ENCODE measurements at places on chromosomes 16 and 17.

DNA sequence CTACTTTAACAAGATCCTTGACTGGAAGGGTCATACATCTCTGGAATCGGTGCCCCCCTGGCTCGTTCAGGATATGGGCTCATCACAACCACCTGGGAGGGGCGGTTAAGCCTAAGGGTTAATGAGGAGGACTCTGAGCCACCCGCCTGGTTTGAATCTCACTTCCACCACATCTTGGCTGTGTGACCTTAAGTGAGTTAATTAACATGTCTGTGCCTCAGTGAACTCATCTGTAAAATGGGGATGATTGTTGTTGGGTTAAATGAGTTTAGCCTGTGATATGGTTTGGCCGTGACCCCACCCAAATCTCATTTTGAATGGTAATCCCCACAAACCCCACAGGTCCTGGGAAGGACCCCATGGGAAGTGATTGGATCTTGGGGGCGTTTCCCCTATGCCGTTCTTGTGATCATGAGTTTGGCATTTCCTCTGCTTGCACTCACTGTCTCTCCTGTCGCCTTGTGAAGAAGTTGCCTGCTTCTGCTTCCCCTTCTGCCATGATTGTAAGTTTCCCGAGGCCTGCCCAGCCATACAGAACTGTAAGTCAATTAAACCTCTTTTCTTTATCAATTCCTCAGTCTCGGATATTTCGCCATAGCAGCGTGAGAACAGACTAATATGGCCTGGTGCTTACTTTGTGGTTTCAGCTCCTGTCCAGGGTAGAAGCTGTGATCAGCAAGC is 214.0 kb upstream of the CIBAR2 start:
- DNase-seq = no peak

DNA sequence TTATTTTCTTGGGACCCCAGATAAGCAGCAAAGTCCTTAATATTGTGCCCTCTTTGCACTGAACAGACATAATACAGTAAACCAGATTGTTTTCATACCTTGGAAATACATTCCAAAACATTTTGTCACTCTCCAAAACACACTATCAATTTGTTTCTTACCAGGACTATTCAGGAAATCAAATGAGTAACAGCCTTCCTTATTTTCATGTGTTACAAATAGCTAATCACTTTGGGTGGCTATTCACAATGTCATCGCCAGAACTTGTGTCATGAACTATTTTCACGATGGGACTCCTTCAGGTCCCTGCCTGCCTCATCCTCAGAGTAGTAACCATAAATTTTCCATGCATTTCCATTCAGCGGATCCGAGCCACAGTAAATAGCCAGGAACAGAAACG is 104.5 kb downstream of the MAP2K6 start:
- DNase-seq = no peak

- peak; percentile 7 for DNase-seq
These were observed 45.1 kb downstream of the FZD2 start for GRCh38 chr17:44602390-44602789.

GRCh38 chr16:6204945-6205344 is 1107.3 kb upstream of the EEF2KMT start:
- DNase-seq = no peak

DNA sequence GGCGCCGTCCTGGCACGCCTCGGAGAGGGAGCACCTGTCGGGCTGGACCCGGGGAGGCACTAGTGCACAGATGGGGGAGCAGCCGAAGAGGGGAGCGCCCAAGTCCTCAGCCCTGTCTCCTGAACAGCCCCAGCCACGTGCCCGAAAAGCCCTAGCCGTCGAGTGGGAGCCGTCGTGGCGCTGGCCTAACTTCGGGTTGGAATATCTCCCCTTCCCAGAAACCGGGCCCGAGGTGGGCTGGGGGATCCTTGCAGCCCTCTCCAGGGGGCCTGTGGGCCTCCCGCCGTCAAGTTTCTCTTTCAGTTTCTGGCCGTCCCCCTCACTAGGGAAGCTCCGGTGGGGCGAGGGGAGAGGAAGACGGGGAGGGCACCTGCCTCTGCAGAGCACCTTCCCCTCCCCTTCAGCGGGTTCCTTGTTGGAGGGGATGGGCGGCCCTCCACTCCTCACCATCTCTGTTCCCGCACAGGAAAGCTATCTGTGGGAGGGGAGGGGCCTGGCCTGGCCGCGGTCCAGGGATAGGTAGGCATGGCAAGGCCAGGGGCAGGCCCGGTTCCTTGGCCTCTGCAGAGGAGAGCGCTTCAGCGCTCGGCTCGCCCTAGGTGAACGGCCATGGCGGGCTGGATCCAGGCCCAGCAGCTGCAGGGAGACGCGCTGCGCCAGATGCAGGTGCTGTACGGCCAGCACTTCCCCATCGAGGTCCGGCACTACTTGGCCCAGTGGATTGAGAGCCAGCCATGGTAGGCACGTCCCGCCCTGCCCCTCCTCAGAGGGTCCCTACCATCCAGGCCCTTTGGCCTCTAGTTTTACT is 709 bp downstream of the STAT5A start:
- DNase-seq = peak; percentile 78

All from NCI-H2029 (cell line).